ENCODE measurements at places on chromosomes 7 and 10.

DNA sequence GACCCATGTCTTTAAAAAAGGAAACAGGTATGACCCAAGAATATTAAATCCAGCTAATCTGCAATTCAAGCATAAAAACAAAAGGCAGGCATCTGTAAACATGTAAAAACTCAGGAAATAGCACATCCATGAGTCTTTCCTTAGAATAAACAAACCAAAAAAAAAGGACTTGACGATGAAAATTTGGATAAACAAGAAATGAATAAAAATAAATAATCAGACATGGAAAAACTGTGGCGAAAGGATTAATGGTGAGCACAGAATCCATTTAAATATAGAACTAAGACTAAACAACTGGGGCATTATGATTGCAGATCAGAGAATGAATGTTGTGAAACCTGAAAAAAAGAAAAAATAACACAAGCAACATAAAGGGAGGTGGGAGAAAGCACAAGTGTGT, 170.1 kb downstream of the DOCK4 start:
- no peak for DNase-seq

GRCh38 chr7:50207686-50208255, 96.7 kb upstream of the IKZF1 start:
- no peak for DNase-seq

DNA sequence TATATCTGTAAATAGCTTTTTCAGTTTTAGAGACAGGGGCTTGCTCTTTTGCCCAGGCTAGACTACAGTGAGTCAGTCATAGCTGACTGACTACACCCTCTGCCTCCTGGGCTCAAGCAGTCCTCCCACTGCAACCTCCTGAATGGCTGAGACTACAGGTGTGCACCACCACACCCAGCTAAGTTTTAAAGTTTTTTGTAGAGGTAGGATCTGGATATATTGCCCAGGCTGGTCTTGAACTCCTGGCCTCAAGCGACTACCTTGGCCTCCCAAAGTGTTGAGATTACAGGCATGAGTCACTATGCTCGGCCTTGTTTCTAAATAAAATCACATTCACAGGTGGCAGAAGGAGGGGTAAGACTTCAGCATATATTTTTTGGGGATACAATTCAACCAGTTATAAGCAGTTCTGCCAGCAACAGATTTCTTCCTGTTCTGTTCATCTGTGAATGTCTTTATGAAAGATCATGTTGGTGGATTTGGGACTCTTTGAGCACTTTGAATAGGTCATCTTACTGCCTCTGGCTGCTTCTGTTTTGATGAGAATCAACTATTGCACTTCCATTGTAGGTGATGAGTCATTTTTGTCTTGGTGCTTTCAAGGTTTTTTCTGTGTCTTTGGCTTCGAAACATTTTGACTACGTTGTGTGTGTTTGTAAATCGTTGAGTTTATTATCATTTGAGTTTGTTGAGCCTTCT, 15.7 kb downstream of the RBM33 start:
- no peak for DNase-seq

DNA sequence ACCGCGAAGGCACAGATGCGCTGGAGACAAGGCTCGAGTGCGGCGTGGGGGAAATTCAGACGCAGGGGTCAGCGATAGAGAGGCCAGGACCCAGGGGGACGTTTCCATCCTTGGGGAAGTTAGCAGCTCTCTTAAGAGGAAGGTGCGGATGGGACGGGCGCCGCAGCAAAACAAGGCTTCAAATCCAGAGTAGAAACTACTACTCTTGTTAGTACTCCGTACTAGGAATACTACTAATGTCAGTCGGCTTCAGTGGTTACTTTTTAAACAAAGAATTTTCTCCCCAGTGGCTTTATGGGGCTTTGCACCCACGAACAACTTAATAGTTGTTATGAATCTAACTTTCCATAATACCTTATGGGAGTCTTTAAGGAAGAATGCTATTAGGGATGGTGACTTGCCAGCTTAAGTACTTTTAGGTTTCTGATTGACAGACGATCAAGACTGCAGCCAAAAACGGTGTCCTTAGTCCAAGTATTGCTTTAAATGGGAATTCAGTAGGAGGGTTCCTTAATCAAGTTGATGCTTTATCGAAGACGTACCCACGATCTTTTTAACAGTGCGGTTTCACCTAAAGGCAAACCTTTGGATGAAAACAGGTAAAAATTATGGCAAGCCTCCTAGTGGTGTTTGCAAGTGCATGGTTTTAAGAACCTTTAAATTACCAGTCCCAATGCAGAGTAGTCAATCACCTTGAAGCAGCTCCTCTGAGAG, 812 bp upstream of the IDE start:
- no peak for DNase-seq

DNA sequence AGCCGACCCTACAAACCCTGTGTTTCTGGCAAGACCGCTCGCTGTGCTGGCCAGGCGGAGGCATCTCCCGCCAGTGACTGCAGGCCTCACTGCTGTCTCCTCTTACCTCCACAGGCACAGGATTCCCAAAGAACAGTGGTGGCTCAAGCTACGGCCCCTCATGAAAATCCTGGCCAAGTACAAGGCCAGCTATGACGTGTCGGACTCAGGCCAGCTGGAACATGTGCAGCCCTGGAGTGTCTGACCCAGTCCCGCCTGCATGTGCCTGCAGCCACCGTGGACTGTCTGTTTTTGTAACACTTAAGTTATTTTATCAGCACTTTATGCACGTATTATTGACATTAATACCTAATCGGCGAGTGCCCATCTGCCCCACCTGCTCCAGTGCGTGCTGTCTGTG, 36.2 kb downstream of the PITRM1 start:
- DNase-seq, result no peak

DNA sequence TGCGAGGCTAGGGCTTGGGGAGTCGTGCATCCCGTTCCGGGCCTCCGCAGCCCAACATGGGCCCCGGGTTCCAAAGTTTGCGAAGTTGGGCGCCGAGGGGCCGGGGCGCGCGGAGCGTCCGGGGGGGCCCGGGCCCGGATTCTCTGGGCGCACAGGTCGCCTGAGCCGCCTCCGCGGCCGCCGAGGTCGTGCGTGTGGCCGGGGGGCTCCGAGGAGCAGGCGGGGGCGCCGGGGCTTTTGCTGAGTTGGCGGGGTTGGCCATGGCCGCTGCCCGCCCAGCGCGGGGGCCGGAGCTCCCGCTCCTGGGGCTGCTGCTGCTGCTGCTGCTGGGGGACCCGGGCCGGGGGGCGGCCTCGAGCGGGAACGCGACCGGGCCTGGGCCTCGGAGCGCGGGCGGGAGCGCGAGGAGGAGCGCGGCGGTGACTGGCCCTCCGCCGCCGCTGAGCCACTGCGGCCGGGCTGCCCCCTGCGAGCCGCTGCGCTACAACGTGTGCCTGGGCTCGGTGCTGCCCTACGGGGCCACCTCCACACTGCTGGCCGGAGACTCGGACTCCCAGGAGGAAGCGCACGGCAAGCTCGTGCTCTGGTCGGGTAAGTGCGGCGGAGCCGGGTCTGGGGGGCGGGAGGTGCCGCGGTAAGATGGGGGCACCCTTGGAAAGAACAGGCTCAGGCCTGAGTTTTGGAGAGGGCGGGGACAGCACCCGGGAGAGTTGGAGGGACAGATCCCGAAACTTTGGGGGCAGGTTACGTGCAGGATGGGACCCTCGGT, 643 bp downstream of the SMO start:
- DNase-seq, result no peak

GRCh38 chr7:24704311-24704710, 53.0 kb downstream of the GSDME start:
- no peak for DNase-seq

DNA sequence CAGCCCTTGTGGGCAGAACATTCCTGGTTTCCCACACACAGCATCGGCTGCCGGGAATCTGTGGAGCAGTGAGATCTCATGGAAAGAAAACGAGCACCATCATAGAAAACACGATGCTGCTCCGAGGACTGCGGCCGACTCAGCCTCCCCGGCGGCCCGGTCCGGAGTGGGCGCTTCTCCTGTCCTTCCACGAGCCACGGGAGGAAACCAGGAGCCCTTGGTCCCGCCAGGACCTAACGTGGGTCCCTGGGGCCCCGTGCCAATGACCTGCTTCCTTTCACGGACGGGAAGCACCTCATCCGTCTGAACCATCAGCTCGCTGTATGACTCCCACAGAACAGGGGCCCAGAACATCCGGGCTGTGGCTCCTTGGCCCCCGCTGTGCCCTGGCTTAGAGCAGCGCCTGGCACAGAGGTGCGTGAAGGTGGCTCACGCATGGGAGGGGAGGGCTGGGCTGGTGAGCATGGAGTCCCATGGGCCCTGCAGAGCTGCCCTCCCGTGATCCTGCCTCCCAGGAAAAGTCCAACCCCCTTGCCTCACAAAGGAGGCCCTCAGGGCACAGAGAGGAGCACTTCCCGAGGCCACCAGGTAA, 280.5 kb downstream of the MAD1L1 start:
- no peak for DNase-seq

All from stimulated activated CD4-positive, alpha-beta T cell treated with anti-CD3 and anti-CD28 coated beads, Interleukin-1b, Interleukin-23, amount 100 ng/mL, for 1 hour (primary cell).